ENCODE measurements at places on chromosomes 5 and 9. TPM values are rescaled to one million over a fixed set of nuclear protein-coding genes. Genes with fewer than 3 reads are reported as not detected.

INSL4 gene
- total RNA-seq = not detected

SLC23A1 gene
- total RNA-seq = not detected

PCDHA1 gene
- not detected for total RNA-seq

TNC gene
- total RNA-seq = 167 TPM

NOXA1 gene
- total RNA-seq = not detected

ANKH gene
- 57.0 TPM for total RNA-seq

ZNF366 gene
- not detected for total RNA-seq

All from RPMI7951 (cell line).